ENCODE measurements at places on chromosomes 7 and 10.
A peak's percentile ranks its signal among the peaks of the same experiment; 100 is the strongest.

GRCh38 chr10:79322616-79323543 lies 24.4 kb upstream of the PPIF start:
- DNase-seq = peak; percentile 90

DNA sequence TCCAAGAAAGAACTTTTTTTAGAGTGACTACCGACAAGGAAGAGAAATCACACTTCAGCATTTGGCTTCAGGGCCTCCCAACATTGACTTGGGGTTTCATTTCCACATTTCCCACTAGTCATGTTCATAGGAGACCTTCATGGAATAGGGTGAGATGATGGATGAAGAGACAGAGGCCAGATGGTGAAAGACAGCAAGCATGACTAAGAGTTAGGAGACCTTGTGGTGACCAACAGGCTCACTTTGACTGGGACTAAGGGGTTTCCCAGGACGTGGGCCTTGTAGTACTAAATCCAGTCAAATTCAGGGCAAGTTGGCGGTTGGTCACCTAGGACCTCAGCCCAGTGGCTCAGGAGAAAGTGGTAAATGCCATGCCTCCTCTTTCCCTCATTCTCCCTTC lies 3.0 kb upstream of the GIMAP5 start:
- DNase-seq = no peak

GRCh38 chr10:60369547-60369930 lies 20.1 kb downstream of the ANK3 start:
- no peak for DNase-seq

- peak; percentile 99 for DNase-seq
Measured at GRCh38 chr7:134836447-134836846, 57.0 kb downstream of the CALD1 start.

DNA sequence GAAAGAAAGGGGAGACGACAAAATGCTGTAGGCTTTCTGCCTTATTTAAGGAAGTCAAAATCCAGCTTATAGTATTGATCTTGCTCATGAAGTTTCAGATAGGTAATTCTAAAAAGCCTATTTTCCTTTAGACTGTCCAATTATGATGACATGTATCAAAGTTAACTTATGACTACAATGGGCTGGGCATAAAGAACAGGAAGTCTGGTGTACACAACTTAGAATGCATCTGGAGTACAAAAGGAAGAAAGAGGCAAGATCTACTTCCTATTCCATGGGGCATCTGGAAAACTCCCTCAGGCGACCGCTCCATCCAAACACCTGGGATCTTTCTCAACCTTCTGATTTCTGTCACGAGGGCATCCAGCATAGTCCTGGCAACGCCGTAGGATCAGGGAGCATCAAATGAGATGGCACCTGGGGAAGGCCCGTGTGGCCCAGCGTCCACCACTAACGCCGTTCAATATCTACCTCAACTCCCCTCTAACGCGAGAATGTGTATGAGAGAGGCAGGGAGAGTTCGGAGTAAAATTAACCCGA lies 512 bp downstream of the FAM24B start:
- DNase-seq = no peak

DNA sequence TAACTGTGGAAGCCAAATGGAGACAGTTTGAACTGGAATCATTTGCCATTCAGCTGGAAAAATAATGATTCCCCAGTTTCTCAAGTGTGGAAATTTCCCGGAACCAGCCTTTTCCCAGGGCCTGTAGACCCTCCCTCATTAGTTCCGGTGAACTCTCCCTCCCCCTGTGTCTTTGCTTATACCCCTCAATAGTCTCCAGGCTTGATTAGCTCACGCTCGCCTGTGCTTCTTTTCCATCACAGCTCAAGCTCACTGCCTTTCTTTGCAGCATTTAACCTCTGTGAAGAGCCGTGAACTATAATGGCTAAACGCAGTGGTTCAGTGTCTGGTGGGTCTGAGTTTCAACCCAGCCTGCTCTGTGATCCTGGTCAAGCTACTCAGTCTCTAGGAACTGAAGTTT lies 690.8 kb downstream of the INHBA start:
- DNase-seq = no peak

DNA sequence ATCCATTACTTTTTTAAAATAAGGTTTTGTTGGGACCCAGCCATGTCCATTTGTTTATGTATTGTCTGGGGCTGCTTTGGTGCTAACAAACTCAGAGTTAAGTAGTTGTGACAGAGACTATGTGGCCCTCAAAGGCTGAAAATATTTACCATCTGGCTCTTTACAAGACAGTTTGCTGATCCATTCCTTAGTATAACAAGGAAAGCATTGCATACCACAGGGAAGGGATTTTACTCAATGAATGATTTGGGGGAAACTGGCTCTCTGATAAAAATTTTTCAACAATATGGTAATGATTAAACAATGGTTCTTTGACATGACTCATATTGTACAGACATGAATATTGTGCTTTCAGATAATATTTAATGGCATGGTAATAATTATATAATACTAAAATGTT lies 738.1 kb downstream of the KCNMA1 start:
- DNase-seq = no peak

- DNase-seq = no peak
Measured at GRCh38 chr7:130719541-130719940, 14.5 kb downstream of the KLF14 start.

GRCh38 chr10:120365872-120366271 lies 91.2 kb upstream of the PLPP4 start:
- DNase-seq = peak; percentile 4

DNA sequence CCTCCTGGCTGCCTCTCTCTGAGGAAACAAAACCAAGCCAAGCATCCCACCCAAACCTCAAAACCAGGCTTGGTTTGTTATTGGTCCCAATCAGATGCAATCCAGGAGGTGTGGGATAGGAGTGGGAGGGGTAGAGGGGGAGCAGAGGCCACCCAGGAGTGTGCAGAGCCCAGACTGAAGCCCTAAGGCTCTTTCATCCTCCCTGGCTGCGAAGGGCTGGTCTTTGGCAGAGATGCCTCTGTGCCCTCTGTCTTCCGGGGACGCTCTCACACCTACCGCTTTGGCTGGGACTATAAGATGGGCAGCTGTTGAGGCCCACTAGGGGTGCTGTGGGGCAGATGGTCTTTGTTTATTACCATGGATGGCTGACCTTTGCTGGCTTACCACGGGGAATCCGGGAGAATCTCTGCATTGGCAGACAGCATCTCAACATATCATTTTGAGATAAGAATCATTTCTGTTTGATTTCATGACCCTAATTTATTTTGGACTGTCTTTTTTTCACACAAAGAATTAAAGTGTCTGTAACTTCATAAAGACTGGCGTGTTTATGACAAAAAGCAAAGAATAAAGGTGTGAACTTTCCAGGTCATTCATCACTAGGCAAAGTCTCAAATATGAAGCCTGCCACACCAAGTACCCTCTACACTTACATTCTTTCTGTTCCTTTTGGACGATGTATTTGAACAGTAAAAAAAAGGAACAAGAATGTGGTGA lies 6.5 kb upstream of the DENND2A start:
- peak; percentile 40 for DNase-seq

DNA sequence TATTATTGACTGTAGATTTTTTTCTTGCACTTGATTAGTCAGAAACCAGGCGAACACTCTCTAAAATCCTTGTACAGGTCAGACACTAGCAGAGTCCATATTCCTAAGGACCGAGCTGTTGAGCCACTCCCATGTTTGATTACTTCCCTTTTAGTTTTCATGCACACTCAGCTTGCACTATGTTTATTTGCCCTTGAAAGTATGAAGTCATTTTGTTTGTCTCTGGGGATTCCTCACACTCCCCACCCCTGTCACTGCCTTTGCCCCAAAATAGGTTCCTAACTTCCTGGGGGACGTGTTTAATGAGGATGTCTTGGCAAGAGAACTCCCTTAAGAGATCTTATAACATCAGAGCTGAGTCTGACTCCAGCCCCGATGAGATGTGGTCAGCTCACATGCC lies 182.1 kb downstream of the EVX1 start:
- DNase-seq = no peak

DNA sequence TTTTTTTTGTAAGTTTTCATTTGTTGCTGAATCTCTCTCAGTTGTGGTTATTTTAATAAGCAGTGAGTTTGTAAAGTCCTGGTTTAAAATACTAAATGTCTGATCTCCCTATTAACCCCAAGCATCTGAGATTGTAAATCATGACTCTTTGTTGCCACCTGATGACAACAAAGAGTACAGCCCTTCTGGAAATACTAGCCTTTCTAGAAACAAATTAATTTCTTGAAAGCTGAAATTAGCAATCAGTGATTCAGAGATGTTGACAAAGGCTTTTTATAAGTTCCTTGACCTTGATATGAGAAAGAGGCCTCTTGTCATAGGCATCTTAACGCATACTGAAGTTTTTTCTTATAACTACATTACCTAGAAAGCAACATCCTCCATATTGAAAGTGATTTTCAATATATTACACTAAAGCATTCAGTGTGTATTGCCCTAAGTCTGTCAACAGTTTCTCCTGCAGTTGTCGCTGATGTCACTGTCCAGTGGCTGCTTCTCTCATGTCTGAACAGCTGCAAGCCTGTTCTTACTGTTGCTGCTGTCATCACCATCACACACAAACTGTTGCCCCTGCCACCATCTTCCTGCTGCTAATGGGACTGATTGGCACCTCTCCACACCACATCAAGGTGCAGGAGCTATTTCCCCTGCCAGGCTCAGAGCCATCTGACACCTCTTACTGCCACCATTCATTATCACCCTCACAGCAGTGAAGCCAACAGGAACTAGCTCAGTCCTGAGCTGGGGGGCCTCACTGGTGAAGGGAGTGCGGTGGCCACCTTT lies 95.1 kb upstream of the LRGUK start:
- DNase-seq = no peak

- DNase-seq = no peak
Measured at GRCh38 chr7:103609778-103610177, 163.8 kb upstream of the SLC26A5 start.

DNA sequence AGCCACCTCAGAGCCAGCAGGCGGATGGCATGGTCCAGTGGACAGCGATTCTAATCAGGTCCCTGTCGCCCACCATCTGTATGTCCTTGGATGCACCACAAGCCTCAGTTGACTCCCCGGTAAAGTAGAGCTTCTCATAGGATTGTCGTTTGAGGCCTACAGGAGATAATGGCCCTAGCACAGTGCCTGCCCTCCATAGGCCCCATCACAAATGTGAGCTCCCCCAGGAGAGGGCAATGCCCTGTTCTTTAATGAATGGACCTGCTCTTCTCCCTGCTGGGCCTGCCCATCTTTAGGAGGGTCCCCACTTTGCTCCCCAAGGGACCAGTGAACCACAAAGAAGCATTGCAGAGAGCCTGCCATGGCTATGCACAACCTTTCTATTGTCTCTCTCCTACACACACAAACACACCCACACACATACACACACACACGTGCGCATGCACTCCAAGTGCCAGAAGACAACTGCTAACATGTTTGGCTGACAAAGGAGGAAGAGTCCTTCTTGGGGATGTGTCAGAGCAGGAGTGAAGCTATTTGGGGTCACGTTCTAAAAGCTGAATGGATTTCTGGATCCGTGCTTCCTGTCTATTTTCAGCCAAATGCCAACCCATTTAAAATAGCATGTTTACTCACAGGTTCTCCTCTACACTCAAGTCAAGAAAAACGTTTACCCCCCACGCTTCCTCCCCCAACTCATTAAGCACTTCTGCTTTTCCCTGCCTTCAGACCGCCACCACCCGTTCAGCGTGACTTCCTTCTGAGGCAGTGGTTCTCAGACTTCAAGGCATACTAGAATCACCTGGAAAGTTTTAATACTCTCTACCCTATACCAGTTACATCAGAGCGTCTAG lies 196.1 kb downstream of the GRID1 start:
- no peak for DNase-seq

- DNase-seq = peak; percentile 64
Measured at GRCh38 chr10:34157501-34157900, 657.6 kb downstream of the PARD3 start.

DNA sequence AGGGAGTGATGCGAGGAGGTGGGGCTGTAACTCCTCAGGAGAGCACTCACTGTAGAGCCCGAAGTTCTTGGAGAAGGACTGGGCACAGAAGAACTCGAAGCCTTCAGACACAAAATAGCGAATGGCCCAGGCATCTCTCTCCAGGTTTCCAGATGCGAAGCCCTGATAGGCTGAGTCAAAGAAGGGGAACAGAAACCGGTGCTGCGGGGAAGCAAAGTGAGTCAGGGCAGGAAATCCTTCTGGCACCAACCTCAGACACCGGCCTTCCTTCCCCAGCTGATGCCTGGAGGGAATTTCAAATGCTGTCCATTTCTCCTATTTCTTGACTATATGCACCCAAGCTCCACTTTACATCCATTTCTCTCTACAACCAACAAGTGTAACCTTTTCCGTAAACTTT lies 26.8 kb downstream of the GOT1 start:
- no peak for DNase-seq

DNA sequence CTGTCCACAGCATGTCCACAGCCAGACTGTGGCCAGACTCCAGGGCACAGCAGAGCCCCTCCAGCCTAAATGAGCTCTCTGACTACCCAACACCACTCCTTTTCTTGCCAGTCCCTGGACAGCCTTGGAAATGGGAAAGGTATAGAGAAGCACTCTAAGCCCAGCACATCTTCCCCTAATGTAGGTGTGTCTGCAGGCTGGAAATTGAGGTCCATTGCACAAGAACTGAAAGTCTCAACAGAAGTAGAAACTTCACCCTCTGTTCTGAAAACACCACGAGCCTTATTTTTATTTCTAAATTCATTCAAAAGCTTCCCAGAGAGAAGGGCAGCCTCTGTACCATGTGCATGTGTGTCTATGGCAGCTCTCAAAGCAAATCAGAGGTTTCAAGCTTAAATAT lies 3.7 kb upstream of the KCNMA1 start:
- DNase-seq = no peak

GRCh38 chr7:108127461-108127860 lies 2.7 kb downstream of the LAMB4 start:
- DNase-seq = no peak

DNA sequence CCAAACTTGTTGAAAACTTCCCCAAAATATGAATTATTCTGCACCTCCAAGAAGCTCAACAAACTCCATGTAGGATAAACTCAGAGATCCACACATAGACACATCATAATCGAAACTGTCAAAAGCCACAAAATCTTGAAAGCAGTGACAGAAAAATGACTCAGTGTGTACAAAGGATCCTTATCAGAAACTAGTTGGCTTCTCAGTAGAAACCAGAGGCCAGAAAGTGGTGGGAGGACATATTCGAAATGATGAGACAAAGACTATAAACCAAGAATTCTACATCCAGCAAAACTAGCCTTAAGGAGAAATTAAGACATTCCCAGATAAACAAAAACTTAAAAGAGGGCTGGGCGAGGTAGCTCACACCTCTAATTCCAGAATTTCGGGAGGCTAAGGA lies 38.5 kb downstream of the MCMBP start:
- DNase-seq = no peak

GRCh38 chr10:62960416-62960815 lies 144.2 kb upstream of the EGR2 start:
- DNase-seq = peak; percentile 21

- peak; percentile 56 for DNase-seq
Measured at GRCh38 chr7:106312099-106312871, 27.5 kb upstream of the NAMPT start.

All from fibroblast of villous mesenchyme (primary cell).